ENCODE measurements at places on chromosomes 16 and 17.

DNA sequence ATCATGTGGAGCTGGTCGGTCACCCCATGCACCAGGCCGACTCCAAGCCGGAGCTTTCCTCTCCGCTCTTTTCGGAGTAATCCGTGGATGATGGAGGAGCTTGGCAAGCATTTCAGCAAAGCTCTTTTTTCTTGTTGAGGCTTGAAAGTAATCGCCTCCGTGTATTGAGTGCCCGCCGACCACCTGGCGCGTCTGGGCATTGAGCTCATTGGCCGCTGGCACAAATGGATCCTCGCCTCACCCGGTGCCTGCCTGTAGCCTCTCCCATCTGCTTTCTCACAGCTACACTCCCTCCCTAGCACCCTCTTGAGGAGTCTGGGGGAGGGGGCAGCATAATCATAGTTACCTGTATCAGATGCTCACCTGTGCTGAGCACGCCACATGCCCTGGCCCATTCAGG lies 148.9 kb downstream of the CMIP start:
- DNase-seq = no peak

- DNase-seq = no peak
These were observed 5.7 kb downstream of the MGAT5B start for GRCh38 chr17:76873856-76874255.

- DNase-seq = no peak
These were observed 239.6 kb downstream of the CDH11 start for GRCh38 chr16:64882078-64882784.

GRCh38 chr17:42687707-42688320 lies 5.5 kb downstream of the CNTNAP1 start:
- DNase-seq = no peak

GRCh38 chr17:76506408-76507345 lies 5.5 kb upstream of the RHBDF2 start:
- DNase-seq = no peak

DNA sequence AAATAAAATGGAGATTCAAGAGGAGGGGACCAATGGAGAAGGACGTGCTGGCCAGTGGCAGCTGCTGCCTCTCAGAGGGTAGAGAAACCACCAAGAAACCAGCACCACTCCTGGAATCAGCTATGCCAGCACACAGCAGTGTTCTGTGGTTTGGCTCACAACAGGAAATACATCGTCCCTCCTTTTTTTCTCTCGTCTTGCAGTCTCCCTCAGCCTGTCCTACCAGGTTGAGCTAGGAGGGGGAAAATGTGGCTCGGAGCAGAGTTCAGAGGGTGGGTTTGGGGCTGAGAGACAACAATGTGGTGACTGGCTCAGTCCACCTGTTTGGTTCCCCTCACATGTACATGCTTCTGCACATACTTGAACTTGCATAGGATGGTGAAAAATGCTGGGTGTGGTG lies 19.9 kb upstream of the SLC16A5 start:
- no peak for DNase-seq

DNA sequence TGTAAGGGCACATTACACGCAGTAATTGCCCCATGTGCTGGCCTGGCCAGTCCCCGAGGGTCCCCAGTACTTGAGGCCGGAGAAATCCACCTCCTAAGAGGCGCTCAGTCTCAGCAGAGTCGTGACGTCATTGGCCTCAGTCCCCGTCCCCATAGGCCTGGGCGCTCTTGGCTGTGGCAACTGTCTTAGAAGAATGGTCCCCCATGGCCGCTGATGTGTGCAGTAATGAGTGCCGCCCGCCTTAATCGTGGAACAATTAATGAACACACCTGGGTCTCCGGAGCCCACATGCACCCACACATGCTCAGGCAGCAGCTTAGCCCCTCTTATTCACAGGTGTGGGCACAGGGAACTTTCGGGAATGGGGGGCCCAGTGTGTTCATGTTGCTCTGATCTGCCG lies 86.5 kb upstream of the PLCG2 start:
- DNase-seq = no peak

GRCh38 chr16:73025151-73025855 lies 22.6 kb downstream of the ZFHX3 start:
- no peak for DNase-seq

DNA sequence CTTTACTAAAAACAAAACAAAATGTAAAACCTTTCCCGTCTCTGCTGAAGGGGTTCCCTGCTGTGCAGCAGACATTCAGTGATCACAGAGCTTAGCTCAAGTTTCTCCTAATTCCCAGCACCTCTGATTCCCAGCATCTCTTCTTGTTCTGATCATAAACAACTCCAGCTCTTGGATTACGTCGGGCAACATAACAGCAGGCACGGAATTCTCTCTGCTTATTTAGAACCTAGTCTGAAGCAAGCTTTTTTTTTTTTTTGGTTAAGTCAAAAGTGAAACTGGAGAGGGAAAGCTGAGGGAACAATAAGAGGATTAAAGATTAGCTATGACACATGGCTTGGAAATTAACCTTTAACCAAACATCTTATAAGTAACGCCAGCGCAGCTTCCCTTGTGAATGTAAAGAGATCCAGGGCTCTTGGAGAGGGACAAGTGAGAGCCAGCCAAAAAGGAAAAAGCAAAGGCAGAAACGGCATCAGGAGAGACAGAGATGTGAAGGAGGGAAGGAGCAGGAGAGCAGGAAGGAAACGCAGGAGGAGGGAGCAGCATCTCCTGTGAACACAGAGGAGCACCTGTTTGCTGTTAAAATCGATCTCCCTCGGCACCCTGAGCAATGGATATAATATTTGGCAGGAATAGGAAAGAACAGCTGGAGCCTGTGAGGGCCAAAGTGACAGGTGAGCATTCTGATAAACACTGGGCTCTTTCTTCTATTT lies at the start of gene BCO1:
Gene BCO1 (plus strand): TSS at position 394 of the 716 bp plus-strand sequence. CDS start 220 bp downstream, at position 614.
- peak; percentile 11 for DNase-seq

GRCh38 chr16:74033441-74033995 lies 263.1 kb upstream of the PSMD7 start:
- DNase-seq = no peak

GRCh38 chr17:5962371-5962770 lies 107.8 kb upstream of the WSCD1 start:
- no peak for DNase-seq

GRCh38 chr16:54742436-54742835 lies 188.2 kb upstream of the IRX5 start:
- DNase-seq = no peak

DNA sequence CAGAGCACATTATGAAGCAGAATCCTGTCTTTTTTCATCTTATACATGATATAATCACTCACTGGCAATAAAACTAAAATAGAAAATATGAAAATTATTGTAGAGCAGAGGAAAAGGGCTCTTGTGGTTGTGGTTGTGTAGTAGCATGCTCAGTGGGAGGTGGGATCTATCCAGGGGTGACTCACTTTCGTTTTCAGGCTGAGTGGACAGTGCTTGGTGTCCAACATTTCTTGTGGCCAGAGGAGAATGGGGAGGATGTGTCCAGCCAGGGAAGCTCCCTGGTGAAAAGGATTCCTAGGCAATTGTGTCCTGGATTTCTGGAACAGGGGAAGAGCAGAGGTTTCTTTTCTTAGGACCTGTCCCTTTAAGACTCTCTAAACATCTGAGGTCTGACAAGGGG lies 31.9 kb upstream of the CPHXL start:
- DNase-seq = no peak

- no peak for DNase-seq
These were observed 526 bp downstream of the ZZEF1 start for GRCh38 chr17:4142107-4142900.

- DNase-seq = no peak
These were observed 10.6 kb downstream of the RSPRY1 start for GRCh38 chr16:57196753-57197152.

GRCh38 chr16:56673921-56674320 lies 4.3 kb downstream of the MT1H start:
- DNase-seq = no peak

- peak; percentile 29 for DNase-seq
These were observed 18.6 kb downstream of the RAD51C start for GRCh38 chr17:58710948-58711552.

- DNase-seq = no peak
These were observed 143.3 kb downstream of the PITPNC1 start for GRCh38 chr17:67520252-67520906.

GRCh38 chr17:57553991-57554825 lies 190.9 kb downstream of the CCDC182 start:
- no peak for DNase-seq

DNA sequence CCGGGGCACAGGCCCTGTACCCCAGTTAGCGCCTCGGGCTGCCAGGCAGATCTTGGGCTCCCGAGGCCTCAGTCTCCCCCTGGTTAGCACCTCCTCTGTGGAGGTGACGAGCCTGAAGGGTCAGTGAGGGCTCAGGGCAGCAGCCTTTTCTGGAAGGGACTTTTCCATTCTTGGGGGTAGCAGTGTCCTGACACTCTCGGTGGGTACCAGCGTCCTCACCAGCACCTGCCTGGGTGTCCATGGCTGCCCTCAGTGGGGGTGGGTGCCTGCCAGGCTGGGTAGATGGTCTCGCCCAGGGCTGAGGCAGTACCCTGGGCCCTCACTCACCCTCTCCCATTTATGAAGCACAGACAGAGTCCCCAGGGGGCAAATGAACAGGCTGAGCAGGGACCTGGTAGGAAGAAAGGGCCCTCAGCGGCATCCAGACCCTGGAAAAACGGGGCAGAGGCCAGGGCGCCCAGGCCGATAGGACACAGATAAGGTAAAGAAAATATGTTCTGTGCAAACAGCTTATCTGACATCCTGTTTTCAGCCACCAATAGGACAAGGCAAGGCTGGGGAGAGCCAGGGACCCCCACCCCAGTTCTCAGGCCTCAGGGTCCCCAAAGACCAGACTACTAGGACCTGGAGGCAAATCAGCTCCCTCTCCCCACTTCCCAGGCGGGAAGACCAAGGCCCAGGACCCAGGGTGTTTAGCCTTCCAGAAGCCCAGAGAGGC lies 50.9 kb downstream of the ZFPM1 start:
- DNase-seq = no peak

GRCh38 chr16:57310801-57311200 lies 26.3 kb upstream of the PLLP start:
- no peak for DNase-seq

DNA sequence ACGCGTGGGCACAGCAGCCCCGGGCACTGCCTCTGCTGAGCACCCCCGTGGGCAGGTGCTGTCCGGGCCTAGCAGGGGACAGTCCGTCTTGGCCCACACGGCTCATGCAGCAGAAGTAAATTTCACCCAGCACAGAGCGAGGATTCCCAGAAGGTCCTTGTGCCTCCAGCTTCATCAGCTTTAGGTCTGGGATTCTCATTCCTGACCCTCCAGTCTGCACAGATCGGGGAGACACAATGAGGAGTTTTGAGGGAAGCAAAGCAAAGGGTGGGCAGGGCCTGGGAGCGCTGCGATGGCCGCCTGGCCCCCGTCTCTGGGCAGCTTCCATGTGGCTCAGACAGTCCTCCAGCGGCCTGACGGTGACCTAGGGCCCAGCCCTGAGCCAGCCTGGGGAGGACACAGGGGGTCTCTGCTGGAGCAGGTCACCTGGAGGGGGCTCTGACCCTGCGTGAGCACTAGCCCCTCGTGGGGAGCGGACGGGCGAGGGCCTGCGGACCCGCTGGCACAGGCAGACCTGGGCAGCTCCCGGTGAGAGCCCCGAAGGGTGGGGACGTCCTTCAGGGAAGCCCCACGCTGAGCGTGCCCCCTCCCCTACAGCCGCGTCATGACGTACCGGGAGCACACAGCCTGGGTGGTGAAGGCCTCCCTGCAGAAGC lies 30.7 kb upstream of the CHMP6 start:
- no peak for DNase-seq

DNA sequence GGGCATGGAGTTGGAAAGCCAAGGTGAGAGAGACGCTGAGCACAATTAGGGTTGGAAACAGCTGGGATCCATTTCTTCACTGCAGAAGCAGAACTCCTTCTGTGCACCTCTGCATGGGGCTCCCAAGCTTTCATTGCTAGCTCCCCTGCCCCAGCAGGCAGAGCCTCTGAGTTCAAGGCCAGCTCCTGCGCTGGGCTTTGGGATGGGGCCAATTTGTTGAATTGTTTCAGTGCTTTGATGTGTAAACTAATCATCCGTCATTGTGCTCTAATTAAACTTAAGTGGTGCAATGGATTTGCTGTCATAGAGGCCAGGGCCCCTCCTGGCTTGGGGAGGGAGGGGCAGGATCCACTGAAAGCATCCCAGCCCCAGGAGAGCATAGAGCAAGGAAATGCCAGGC lies 13.5 kb upstream of the LYRM9 start:
- DNase-seq = no peak

GRCh38 chr16:27644165-27644564 lies 94.2 kb downstream of the KATNIP start:
- no peak for DNase-seq

GRCh38 chr17:60149691-60150582 lies at the start of gene CA4:
Gene CA4 (plus strand): TSS chr17:60149973. CDS start chr17:60150035, 62 bp downstream.
- no peak for DNase-seq

DNA sequence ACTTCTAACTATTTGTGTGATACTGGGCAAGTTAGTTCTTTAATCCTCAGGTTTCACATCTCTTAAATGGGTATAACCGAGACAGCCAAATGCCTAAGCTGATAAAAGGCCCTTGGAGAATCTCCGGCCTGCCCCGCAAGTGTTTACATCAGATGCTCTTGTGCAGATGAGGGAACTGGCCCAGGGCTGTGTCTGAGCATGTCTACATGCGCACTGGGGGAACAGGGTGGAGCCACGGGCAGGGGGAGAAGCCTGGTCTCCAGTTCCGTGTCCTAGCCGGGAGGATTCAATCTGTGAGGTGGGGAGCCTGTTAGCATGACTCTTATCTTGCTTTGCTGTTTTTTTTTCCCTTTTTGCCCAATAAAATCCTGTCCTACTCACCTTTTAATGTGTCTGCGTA lies 222.9 kb downstream of the CDH8 start:
- DNase-seq = no peak

DNA sequence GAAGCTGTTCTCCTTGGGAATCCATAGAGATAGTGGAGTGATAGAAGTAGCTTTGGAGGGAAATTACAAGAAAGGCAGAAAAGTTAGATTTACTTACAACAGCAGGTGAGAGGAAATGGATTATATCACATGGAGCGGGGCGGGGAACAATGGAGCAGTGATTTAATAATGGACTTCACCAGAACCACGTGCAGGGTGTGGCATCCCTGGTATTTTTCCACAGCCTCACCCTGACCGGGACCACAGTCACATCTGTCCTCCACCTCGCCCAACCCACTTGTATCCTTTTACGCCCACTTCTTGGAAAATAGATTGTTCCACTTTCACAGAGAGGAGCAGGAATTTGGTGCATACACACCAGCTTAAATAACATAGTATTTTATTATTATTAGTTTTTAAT lies 15.9 kb upstream of the CYB5B start:
- DNase-seq = no peak

GRCh38 chr17:17750881-17751280 lies 69.6 kb downstream of the RAI1 start:
- no peak for DNase-seq

- DNase-seq = no peak
These were observed 392 bp downstream of the ZNF213 start for GRCh38 chr16:3135126-3135715.

GRCh38 chr16:78925083-78925767 lies 675.3 kb downstream of the MAF start:
- no peak for DNase-seq

GRCh38 chr16:85687651-85688471 lies 893 bp downstream of the GINS2 start:
- no peak for DNase-seq

- no peak for DNase-seq
These were observed 27.2 kb downstream of the SNX20 start for GRCh38 chr16:50653633-50654519.

GRCh38 chr16:75590920-75591843 lies 25.0 kb downstream of the GABARAPL2 start:
- no peak for DNase-seq

GRCh38 chr16:79972053-79972704 lies 371.6 kb upstream of the MAF start:
- no peak for DNase-seq

Measured in HS-5 (cell line).